ENCODE measurements at places on chromosomes 1 and 21.

GRCh38 chr1:10204003-10204642, 6.2 kb upstream of the KIF1B start:
- DNase-seq = no peak

- DNase-seq = peak; percentile 16
Measured at GRCh38 chr1:59139396-59139795, 157.5 kb upstream of the FGGY start.

DNA sequence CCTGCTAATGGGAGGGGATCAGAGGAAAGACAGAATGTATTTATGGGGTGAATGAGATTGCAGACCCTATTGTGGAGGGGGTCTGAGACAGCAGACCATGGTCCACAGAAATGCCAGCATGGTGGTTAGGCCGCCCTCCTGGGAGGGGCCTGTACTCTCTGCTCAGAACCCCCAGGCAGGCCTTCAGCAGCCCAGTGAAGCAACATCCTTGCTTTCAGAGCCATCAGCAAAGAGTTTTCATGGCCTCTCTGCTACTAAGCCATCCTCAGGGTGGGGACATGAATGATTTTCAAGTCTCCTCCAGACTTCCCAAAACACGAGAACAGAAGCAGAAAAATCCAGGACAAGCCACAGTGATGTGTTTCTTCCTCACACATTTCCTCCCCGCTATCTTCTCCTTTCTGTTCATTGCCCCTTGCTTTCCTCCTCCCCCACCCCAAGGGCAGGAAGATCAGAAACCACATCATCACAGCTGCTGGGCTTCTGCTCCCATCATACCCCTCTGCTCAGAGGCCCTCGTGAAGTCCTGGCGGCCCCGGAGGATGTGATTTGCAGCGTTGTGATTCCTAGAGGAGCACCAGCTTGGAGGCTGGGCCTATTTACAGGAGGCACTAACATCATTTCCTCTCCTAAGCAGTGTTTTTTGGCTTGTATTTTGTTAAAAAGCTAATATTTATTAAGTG, 48.0 kb downstream of the ABCA4 start:
- no peak for DNase-seq

DNA sequence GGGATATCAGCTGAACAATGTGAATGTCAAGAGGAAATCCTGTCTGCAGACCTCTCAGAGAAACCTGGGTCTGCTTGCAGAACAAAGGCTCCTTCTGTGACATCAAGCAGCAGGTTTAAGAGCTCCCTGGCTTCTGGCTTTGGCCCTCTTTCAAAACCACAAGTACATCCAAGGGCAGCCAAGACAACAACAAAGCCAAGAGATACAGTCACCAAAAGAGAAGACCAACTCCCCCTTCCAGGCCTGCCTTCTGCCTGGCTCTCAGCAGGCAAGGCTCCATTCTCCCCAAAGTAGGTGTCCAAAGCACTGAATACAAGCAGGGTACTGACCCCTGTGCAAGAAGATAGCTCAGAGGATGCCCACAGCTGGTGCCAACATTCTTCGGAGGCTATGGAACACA, 11.5 kb downstream of the BCAR3 start:
- no peak for DNase-seq

GRCh38 chr1:20095564-20096434, 23.5 kb downstream of the PLA2G2D start:
- peak; percentile 10 for DNase-seq

- DNase-seq = no peak
Measured at GRCh38 chr1:204418174-204419063, 6.8 kb upstream of the PPP1R15B start.

DNA sequence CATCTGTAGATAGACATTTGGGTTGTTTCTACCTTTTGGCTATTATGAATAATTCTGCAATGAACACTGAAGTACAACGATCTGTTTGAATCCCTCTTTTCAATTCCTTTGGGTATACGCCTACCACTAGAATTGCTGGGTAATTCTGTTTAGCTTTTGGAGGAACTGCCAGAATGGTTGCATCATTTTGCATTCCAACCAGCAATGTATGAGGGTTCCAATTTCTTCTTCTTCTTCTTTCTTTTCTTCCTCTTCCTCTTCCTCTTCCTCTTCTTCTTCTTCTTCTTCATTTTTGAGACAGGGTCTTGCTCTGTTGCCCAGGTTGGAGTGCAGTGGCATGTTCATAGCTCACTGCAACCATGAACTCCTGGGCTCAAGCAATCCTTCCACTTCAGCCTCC, 13.8 kb upstream of the THEM5 start:
- DNase-seq = peak; percentile 58

DNA sequence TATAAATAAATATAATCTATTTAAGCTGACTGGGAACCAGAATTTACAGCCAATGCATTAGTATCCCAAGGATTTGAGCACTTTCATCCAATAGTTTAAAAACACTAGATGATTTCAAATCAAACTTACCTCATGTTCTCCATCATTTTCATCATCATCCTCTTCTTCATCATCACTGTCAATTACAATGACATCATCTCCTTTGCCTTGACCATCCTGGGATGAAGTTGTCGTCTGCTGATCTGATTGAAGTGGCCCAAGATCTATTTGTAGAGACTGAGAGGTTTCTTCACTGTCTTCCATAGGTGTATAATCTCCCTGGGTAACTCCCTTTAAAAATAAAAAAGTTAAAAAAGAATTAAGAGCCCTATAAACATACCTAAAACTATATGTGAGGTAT, 47.7 kb downstream of the TPR start:
- DNase-seq = no peak

GRCh38 chr1:6396998-6397397, 3.4 kb upstream of the ACOT7 start:
- DNase-seq = no peak

DNA sequence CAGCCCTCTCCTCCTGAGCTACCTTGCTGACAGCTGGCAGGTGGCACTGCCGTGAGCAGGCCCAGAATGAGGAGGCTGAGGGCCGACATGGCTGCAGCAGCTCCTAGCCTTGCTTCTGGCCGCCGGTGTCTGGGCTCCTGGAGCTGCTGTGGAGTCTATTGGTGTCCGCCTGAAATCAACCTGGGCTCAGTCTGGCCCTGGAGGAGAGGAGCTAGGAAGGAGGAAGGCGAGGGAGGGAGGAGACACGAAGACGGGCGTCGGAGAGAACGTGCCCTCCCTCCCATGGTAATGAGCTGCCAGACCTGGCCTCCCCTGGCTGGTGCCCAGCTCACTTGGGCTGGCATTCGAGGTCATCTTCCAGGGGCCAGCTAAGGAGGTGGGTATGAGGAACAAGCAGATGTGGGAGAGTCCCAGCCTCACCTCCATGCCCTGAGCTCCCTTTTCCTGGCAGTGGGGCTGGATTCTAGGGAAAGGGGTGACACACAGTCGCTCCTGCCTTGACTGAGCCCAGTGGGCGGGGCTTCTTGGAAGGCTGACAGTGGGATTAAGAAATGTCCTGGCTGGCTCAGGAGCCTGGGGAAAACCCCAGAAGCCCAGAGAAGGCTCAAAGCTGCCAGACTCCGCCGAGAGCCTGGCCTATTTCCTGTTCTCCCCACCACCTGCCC, at the start of gene PDZK1IP1:
Gene PDZK1IP1 (minus strand): TSS at position 193 of the 665 bp plus-strand sequence. CDS start 104 bp downstream, at position 89.
- DNase-seq = peak; percentile 36

- no peak for DNase-seq
Measured at GRCh38 chr1:235136111-235136510, 7.5 kb upstream of the TOMM20 start.

DNA sequence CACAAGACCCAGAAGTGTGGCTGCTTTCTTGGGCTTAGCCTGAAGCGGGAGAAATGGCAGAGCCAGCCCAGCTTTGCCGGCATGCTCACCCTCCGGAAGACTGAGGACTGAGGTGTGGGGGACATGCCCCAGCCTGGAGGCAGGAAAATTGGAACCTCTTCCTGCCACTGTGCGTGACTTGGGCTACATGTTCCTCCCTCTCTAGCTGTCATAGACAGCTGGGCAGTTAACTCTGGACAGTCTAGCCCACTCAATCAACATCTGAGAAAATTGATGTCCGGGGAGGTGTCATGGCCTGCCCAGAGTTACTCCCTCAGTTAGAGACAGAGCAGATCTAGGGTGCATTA, 59.7 kb downstream of the UBE2T start:
- DNase-seq = no peak

DNA sequence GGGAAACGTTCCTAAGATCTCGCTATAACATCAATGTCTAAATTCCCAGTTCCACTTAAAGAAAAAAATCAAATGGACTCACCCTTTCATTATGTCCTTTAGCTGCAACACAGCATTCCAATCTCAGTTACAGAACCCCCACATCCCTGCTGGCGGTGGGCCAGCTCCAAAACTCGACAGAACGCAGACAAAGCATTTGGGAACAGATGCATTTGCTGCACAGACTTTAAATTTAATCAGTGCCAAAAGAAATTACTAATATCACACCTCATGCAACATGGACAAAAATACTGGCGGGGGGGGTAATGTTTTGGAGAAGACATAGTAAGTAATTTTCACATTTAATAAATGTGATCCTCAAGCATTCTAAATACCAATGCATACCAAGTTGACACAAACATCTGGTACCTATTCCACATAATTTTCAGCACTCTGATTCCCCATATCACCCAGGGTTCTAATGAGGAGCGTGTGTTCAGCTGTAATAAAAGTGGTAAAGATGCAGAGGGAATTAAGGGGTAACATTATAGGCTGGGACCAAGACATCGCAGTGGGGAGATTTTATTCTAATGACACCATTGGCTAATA, 79.7 kb downstream of the TGFBR3 start:
- DNase-seq = no peak

DNA sequence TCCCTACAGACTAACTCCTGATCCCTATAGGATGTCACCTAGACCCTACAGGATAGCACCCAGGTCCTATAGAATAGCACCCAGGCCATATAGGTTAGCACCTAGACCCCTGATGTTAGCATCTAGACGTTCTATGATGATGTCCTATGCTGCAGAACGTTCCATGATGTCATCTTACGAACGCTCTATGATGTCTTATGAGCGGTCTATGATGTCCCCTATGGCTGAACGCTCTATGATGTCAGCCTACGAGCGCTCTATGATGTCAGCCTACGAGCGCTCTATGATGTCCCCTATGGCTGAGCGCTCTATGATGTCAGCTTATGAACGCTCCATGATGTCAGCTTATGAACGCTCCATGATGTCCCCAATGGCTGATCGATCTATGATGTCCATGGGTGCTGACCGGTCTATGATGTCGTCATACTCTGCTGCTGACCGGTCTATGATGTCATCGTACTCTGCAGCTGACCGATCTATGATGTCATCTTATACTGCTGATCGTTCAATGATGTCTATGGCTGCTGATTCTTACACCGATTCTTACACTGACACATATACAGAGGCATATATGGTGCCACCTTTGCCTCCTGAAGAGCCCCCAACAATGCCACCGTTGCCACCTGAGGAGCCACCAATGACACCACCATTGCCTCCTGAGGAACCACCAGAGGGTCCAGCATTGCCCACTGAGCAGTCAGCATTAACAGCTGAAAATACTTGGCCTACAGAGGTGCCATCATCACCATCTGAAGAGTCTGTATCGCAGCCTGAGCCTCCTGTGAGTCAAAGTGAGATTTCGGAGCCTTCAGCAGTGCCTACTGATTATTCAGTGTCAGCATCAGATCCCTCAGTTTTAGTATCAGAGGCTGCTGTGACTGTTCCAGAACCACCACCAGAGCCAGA, 9.5 kb downstream of the SON start:
- no peak for DNase-seq

DNA sequence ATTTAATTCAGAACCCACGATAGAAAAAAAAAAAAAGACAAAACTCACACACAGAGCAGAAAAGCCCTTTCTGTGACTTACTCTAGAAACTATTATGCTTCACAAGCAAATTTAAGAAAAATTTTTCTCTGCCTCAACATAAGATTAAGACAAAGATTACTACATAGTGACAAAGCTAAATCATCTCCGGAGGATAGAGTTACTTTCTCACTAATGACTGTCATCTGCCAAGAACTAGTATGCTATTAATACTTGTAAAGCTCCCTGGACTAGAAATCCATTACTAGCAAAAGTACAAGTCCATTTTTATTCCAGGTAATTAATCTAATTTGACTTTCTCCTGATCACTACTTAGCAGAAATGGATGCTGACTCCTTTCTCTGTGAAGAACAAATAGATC, 25.9 kb downstream of the GREM2 start:
- DNase-seq = no peak

GRCh38 chr1:116377541-116378529, 4.8 kb downstream of the ATP1A1 start:
- DNase-seq = peak; percentile 79

GRCh38 chr1:165928075-165928731, 100.8 kb downstream of the UCK2 start:
- peak; percentile 83 for DNase-seq

DNA sequence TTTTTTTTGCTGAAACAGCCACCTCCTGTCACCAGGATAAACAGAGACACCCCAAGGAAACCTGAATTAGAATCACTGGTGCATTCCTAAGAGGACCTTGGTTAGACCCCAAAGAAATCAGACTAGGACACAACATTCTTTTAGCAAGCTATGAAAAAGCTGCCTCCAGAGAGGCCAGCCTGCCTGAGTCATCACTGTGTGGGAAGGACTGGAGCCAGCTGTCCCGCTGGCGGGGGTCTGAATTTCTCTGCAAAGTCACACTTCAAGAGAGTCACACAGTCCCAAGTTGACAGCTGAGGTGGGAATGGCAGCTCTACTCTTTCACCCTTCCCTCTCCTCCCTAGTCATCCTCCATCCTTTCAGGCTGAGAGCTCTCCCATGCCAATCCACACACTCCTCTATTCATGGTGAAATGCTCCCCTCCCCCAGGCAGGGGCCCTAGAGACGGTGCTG, 405.0 kb upstream of the POU3F1 start:
- DNase-seq = no peak

GRCh38 chr1:57192222-57192621, 226.4 kb upstream of the C8B start:
- DNase-seq = no peak

GRCh38 chr1:111706921-111707320, 32.3 kb downstream of the INKA2 start:
- DNase-seq = no peak

GRCh38 chr1:174954073-174954460, 45.7 kb upstream of the CACYBP start:
- DNase-seq = no peak

DNA sequence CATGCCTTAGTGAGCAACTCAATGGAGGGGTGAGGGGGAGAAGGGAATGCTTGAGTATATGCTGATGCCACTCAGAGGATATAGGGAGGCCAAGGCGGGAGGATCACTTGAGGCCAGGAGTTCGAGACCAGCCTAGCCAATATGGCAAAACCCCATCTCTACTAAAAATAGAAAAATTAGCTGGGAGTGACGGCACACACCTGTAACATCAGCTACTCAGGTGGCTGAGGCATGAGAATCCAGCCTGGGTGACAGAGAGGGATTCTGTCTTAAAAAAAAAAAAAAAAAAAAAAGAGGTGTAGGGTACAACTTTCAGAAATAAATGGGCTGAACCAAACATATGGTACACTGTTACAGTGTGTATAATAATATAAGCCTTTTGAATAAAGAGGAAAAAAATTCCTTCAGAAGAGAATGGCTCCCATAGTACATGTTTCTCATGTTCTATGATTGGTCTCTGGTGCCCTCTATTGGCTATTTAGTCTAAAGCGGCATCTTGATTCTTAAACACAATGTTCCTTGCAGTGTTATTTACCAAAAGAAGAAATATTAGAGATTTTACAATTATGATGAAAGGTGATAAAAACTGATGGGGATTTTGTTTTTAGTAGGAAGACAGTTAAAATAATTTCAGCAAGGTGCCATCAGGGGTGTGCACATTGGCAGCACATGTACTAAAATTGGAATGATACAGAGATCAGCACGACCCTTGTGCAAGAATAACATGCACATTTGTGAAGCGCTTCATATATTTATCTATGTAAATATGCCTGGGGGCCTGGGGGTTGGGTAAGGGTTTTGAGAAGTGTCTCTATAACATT, 109.8 kb downstream of the PATJ start:
- peak; percentile 85 for DNase-seq
